ENCODE measurements at places on chromosomes 1 and 21.

- DNase-seq = no peak
Observed at GRCh38 chr1:62573675-62574074, 23.6 kb upstream of the ANGPTL3 start.

DNA sequence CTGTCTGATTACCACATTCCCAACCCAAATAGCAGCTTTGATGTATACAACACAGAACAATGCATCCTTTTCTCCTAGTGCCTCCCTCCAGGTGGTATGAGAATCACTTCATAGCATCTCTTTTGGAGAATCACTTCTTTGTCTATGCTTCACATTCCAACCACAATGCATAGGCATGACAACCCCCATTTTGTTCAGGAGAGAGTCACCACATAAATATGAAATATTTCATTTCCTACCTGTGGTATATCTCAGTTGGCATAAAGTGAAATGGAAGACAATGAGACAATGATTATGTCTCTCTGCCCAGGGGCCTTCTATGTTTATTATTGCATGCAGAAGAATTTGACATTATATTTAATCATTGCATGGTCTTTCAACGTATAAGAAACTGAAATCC lies 112.2 kb downstream of the BRINP2 start:
- DNase-seq = no peak

GRCh38 chr21:32413697-32414578 lies 1.4 kb downstream of the EVA1C start:
- no peak for DNase-seq

- DNase-seq = no peak
Observed at GRCh38 chr1:247298701-247299100, 33.0 kb downstream of the ZNF496 start.

GRCh38 chr1:44693159-44693558 lies 18.6 kb downstream of the ARMH1 start:
- no peak for DNase-seq

DNA sequence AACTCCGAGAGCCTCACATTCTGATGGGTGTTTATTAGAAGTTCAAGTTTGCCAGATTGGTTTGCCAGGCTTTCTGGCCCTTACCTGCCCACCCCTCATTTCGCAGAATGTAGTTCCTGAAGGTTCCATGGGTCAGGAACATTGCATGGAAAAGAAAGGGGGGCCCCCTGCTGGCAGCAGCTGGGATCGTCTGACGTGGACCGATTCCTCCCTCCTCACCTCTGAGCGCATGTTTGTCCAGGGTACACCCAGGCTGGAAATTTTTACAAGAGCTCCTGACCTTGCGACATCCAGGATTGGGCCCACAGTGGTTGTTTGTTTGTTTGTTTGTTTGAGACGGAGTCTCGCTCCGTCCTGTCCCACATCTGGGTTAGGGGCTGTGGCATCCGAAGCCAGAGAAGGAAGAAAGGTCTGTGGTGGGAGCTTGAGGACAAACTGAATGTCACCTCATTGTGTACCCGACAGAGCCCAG lies 126.0 kb upstream of the TMEM51 start:
- DNase-seq = peak; percentile 23

GRCh38 chr1:19872190-19872589 lies 10.0 kb upstream of the OTUD3 start:
- no peak for DNase-seq

- no peak for DNase-seq
Observed at GRCh38 chr1:162568802-162569201, 7.3 kb downstream of the UAP1 start.

DNA sequence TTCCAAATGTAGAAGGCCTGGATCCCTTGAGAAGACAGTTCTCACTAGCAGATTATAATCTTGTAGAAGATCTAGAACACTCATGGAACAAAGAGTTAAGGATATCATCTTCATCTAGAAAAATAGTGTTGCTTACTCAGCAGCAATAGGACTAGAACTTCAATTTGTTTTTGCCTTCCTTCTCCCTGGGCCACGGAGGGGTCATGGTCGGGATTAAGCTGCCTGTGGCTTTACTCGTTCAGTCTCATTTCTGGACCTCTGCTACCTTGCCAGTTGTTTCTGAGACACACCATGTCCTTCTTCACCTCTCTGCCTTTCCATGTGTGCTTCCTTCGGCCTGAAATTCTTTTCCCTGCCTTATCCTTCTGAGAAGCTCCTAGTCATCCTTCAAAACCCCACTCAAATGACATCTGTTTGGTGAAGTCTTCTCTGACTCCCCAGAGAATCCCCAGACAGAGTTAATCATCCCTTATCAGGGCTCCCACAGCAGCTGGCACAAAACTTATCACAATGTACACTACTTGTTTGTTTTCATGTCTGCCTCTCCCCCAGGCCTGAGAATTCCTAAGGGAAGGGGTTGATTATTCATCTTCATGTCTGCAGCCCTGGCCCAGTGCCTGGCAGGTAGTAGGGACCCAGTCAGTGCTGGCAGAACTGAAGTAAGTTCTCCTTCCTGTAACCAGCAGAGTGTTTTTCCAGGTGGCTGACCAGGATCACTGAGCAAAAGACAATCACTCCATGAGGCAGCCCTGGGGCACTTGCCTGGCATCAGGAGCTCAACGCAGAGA lies 15.5 kb upstream of the SNX27 start:
- no peak for DNase-seq

GRCh38 chr1:92043621-92044020 lies 13.8 kb downstream of the EPHX4 start:
- DNase-seq = no peak

- DNase-seq = no peak
Observed at GRCh38 chr1:41560931-41561330, 76.4 kb upstream of the EDN2 start.

GRCh38 chr1:10192263-10192662 lies 18.1 kb upstream of the KIF1B start:
- DNase-seq = no peak

DNA sequence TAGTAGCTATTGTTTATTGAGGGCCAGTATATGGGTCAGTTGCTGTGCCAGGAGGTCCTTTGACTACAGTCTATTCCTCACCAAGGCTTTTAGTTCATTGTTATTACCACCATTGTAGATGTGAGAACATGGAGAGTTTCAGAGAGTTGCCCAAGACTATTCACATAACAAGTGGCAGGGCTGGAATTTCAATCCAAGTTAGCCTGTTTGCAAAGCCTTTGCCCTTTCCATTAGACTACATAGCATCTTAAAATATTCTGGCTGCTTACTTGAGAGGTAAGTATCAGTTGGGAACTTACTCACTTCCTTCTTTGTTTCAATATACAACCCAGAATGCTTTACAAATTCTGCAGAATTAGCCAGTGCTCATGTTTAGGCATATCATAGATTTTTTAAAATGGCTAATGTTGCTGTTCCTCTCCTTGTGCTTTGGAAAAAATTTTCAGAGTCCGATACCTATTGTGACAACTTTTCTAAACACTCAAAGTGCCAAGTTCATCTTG lies 141.2 kb downstream of the FGGY start:
- DNase-seq = no peak

GRCh38 chr1:25987951-25988350 lies 9.9 kb downstream of the PAFAH2 start:
- no peak for DNase-seq

DNA sequence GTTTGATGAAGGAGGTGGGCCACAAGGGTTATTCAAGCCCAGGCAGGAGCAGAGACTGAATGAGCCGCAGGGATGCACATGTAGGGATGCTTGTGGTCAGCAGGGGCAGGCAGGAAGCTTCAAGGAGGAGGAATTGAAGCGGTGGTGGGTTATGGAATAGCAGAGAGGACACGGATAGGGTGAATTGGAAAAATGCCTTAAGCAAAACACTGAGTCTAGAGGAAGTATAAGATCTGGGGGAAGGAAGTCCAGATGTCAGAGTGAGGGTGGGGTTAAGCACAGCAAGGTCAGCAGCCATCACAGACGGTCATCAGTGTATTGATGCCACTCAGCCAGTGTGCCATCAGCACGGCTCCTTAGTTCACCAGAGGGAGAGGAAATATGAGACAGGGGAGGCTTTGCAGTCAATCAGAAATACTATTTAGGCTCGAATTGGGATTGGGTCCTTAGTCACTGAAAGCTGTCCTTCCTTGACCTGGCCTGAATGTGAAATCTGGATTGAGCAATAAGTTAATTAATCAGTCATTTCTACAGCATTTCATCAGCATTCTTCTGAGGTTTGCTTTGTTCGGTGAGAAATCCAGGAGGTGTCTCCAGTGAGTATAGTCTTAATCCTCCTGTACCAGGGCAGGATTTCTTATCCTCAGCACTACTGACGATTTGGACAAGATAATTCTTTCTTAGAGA lies 6.0 kb upstream of the LCE1F start:
- DNase-seq = no peak

DNA sequence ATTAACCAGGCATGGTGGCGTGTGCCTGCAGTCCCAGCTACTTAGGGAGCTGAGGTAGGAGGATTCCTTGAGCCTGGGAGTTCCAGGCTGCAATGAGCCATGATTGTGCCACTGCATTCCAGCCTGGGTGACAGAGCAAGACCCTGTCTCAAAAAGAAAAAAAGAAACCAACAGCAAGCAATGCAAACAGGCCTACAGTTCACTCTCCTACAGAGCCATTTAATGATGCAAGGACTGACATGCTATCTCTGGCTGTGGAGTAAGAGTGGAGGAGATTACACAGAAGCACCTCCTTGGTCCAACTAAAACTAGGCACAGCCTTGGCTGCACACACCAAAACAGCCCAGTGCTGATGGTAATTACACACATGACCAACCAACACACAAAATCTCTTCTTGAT lies 127.5 kb upstream of the SOD1 start:
- no peak for DNase-seq

DNA sequence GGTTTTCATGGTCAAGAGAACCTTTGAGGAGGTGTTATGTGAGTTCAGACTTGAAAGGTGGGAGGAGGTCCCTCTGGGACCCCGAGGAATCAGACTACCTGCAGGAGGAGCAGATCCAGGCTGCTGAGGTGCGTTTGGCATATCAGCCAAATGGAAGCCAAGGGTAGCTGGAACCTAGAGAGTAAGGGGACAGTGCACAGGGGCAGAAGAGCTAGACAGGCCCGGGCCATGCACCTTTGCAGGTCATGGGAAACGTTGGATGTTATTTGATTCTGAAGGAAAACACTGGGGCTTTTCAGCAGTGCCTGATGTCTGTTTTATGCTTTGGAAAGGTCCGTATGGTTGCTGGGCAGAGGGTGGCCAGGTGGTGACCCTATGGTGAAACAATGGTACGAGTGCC lies 169.2 kb downstream of the PGBD5 start:
- DNase-seq = no peak

- no peak for DNase-seq
Observed at GRCh38 chr1:180236698-180237509, 6.8 kb downstream of the LHX4 start.
